ENCODE measurements at places on chromosomes 16 and 17.

DNA sequence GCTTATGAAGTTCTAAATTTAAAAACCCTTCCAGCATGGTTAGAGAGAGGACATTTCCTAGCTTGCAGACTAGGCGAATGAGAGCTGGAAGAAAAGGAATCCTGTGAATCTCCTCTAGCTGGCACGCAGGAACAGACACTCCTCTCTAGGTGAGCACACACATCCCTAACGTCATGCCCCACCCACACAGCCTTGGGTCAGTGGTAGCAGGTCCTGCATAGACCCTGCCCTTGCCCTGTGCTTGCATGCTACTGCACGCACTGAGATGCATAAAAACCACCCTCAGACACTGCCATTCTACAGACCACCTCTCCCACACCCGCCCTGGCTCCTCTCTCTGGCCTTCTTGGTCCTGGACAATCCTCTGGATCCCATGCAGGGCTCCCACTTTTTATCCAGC is 23.5 kb downstream of the CES1 start:
- no peak for DNase-seq

GRCh38 chr16:28845761-28846079 is 428 bp downstream of the TUFM start:
- no peak for DNase-seq

DNA sequence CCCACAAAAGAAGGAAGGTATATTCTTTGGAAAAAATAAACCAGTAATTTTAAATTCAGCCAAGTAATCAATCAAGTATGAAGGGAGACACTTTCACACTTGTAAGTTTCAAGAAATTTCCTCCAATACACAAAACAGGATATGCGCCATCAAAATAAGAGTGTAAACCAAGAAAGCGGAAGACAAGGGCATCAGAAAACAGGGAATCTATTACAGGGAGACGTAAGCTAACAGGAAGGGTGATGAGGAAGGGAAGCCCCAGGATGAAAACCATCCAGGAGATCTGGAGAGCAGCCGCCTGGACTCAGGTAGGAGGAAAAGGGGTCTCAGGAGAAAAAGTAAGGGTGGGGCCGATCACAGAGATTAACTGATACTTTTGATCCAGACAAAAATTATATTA is 31.8 kb upstream of the PITPNM3 start:
- DNase-seq, result no peak

- DNase-seq, result no peak
These were observed 5.6 kb downstream of the ZNF598 start for GRCh38 chr16:2003827-2004641.

DNA sequence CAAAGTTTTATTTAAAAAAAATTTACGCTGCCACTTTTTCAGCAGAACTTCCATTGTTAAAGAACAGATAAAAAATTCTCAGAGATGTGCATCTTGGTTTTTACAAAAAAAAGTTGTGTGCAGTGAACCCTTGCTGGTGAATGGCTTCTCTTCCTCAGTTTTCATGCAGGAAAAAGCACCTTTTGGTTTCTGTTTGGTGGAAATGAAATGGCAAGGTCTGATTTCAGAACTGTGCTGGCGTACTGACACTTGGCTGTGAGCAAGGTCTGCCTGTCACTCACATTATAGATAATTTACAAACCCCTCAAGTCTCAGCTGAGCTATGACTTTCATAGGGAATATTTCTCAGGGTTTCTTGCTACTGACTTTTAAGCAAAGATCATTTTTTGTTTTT is 5.7 kb upstream of the SALL1 start:
- no peak for DNase-seq

GRCh38 chr16:51630076-51630475 is 479.0 kb upstream of the SALL1 start:
- DNase-seq, result no peak

DNA sequence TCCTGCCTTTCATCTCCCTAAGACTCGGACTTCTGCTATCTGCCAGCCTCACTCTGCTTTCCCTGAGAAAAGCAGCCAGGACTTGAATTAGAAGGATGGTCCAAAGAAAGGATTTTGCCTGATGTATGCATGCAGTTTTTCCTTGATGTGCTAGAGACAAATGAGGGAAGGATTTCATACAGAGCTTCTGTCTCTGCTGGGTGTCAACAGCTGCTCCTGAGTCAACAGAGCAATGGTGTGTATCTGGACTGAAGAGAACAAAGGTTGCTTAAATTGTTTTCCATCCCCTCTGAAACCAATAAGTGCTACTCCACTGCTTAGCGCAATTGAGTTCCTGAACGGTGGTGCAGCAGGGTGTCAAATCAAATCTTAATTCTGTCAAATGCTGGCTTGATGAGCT is 680.6 kb upstream of the C16orf82 start:
- DNase-seq, result no peak

Data from AG09309 (cell line).